ENCODE measurements at places on chromosomes 1 and 21.

GRCh38 chr1:94033849-94034248 lies 87.1 kb downstream of the ABCA4 start:
- no peak for DNase-seq

DNA sequence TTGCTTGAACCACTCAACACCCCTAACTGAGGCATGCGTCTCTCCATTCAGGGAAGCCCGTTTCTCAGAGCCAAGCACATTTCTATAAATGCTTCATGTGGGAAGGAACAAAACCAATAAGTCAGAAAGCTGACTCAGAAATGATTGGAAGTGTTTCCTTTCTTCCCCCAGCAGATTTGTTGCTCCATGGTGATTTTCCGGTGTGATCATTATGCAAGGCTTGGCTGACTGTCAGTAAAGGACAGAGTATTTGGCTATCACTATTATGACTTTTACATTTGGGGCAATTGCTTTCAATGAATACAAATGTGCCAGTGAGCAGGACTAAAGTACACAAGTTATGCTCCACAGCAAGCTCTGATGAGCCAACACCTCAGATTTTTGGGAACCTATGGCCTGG lies 53.3 kb upstream of the ZC3H11B start:
- DNase-seq = no peak

- DNase-seq = no peak
Measured at GRCh38 chr1:245687152-245687635, 532.4 kb downstream of the KIF26B start.

GRCh38 chr21:22062472-22063139 lies 1064.4 kb downstream of the NCAM2 start:
- no peak for DNase-seq

DNA sequence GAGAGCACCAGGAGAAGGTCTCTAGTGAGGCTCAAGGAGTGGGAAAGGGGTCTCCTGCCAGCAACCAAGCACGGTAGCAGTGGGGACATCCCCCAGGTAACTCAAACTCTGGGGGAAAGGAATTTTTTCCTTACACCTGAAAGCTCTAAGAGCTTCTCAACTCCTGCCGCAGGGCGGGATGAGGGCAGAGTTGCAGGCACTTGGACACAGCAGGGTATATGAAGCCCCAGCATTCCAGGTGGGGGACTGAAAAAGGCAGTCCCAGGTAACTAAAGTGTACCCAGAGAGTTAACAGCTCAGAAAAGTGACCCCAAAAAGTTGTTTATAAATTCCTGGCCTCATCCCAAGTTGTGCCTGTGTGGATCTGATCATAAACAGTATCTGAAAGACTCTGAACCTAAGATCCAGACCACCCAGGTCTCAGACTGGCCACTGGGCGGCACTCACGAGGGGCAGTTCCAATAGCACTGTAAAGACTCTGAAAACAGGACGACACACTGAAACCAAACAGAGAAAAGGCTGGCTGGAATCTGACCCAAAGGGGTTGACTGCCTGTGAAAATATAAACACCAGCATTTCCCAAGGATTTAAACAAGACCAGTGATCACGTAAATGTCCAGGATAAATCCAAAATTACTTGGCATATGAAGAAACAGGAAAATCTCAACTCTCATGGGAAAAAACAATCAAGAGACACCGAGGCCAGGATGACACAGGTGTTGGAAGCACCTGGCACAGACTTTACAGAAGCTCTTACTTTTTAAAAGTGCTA lies 47.5 kb downstream of the HSF2BP start:
- DNase-seq = no peak

DNA sequence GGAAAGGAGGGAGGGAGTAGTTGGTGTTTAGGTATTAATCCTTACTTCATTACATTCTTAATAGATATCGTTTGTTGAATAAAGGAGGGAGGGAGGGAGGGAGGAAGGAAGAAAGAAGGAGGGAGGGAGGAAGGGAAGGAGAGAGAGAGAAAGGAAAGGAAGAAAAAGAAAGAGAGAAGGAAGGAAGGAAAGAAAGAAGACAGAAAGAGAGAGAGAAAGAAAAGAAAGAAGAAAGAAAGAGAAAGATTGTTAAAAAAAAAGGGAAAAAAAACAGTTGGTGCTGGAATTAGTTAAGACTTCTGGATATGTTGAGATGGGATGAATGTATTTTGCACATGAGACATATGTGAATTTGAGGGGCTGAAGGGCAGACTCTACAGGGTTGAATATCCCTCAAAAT lies 44.1 kb upstream of the ZSWIM5 start:
- DNase-seq = no peak

- no peak for DNase-seq
Measured at GRCh38 chr1:161074676-161075368, 5.1 kb upstream of the ARHGAP30 start.

- no peak for DNase-seq
Measured at GRCh38 chr1:15355968-15356625, 53.6 kb upstream of the EFHD2 start.

- no peak for DNase-seq
Measured at GRCh38 chr1:230681599-230681998, 32.3 kb downstream of the AGT start.

GRCh38 chr1:19096036-19096833 lies 113.8 kb downstream of the UBR4 start:
- no peak for DNase-seq

DNA sequence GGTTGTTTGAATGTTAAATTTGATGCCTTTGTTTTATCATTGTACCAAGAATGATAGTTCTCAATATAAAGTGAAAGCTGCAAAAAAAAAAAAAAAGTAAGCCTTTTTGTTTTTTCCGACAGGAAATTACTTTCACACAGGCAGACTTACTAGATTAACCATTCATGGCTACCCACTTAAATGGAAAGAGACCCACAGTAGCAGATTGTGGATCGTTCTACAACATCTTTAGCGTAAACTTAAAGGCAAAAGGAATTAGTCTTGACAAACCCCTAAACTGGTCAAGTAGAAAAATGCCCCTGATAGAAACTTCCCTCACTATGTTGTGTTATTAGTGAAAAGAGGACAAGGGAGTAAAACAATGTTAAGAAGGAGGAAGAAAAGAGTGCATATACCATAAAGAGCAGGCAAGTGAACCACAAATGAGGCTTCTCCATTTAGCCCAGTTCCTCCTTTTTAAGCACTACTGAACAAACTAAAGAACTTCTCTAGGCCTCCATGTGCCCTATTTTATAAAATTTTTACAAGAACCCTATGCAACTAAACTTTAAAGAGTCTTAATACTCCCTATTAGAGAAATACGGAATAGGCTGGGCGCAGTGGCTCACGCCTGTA lies 1560.3 kb downstream of the MRPL39 start:
- no peak for DNase-seq

DNA sequence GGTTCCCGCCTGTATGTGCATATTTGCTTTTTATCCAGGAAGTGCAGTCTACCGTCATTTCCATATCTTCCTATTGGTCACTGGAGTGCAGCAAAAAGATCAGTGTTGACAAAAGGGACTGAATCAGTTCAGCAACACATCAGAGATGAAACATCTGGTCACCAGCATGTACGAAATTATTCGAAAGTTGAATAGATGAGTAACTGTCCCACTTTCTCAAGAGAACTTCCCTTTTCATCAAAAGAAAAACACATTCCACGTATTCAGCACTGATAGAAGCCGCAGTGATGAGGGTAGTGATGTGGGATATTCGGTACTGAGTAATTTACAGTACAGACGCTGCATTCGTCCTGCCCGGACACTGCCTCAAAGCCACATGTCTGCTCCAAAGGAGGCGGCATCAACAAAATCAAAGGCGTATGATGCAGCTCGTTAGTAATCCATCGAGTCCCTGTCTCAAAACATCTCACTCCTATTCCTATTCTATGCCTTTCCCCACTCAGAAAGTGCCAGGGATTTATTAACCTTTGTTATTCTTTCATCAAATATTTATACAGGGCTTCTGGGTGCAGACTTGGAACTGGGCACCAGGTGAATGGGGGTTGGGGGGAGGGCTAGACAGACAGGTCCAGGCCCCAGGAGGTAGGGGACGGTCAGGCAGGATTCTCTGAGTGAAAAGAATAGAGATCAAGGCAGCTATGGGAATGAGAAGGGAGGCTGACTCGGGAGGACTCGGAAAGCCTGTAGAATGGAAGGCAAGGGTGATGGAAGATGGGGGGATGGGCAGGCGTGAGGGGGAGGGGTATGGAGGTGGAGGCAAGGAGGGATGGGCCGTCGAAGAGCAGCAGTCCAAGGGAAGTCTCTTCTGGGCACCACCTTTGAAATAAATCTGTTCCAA lies 79.5 kb upstream of the SLC45A1 start:
- no peak for DNase-seq

- DNase-seq = no peak
Measured at GRCh38 chr1:89065079-89065868, at the start of gene GBP1. GBP1 (minus strand) TSS chr1:89065208; CDS start chr1:89063234, 1,974 bp downstream.

DNA sequence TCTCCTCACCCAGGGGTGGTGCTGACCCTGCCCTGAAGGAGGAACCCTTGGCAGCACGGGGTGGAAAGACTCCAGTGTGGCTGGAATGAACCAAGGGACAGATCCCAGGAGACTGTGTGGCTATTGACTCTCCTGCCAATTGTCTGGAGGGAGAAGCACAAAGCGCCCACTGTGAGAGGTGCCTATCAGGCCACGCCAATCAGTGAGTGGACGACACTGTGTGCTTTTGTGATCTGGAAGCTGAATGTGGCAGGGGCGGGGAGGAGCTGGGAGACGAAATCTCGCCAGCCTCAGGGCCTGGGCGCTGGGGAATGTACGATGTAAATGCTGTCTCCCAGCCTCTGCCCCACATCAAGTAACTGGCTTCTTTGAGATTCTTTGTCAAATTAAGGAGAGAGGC lies 167.1 kb downstream of the ZBTB18 start:
- DNase-seq = no peak

- DNase-seq = no peak
Measured at GRCh38 chr1:89311757-89312156, 39.1 kb upstream of the GBP5 start.

- no peak for DNase-seq
Measured at GRCh38 chr1:42806171-42806570, 10.8 kb upstream of the ERMAP start.

All from activated T-cell treated with anti-CD3 and anti-CD28 coated beads for 48 hours (primary cell).